Psoas muscle (tissue), 8 donors: ENCODE measurements at places on chromosomes 7 and 10. TPM values are rescaled to one million over a fixed set of nuclear protein-coding genes. Genes with fewer than 3 reads are reported as not detected.

GRCh38 chr7:95501261-95501832 is 15.6 kb downstream of the ASB4 start:
- DNase-seq = no peak

ALDH18A1 gene
- total RNA-seq = 7.8 TPM

GRCh38 chr10:83935339-83935736 is 204.0 kb upstream of the GHITM start:
- DNase-seq = no peak

BHLHA15 gene
- not detected for total RNA-seq

DNA sequence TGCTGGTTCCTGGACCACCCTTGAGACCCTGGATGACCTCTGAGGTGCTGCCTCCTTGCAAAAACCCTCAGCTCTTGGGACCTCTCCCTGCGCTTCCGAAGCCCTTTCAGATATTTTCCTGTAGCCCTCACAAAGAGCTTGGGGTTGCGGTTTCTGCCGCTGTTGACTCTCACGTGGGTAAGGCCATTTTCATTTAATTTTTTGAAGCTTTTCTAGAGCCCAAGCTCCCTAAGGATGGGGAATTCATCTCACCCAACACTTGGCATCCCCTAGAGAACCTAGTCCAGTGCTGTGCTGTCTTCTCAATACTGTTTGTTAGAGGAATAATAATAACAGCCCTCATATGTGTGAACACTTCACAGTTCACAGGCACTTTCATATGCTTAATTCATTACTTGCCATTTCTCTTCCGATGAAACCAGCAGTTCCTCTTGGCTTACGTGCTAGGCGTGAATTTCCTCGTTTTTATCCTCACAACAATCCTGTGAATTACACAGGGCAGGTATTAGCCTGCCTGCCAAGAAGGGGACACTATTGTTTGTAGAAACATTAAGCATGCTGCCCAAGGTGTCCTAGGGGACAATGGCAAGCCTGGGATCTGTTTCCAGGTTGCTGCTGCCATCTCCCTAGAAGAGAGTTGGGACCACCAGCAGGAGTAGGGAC is 71.6 kb upstream of the CTBP2 start:
- no peak for DNase-seq

SFTPA1 gene
- total RNA-seq = 1.1 TPM

GRCh38 chr7:137354961-137355360 is 11.4 kb upstream of the PTN start:
- DNase-seq = no peak

- DNase-seq = no peak
Measured at GRCh38 chr10:17675638-17676037, 31.7 kb downstream of the STAM start.

DNA sequence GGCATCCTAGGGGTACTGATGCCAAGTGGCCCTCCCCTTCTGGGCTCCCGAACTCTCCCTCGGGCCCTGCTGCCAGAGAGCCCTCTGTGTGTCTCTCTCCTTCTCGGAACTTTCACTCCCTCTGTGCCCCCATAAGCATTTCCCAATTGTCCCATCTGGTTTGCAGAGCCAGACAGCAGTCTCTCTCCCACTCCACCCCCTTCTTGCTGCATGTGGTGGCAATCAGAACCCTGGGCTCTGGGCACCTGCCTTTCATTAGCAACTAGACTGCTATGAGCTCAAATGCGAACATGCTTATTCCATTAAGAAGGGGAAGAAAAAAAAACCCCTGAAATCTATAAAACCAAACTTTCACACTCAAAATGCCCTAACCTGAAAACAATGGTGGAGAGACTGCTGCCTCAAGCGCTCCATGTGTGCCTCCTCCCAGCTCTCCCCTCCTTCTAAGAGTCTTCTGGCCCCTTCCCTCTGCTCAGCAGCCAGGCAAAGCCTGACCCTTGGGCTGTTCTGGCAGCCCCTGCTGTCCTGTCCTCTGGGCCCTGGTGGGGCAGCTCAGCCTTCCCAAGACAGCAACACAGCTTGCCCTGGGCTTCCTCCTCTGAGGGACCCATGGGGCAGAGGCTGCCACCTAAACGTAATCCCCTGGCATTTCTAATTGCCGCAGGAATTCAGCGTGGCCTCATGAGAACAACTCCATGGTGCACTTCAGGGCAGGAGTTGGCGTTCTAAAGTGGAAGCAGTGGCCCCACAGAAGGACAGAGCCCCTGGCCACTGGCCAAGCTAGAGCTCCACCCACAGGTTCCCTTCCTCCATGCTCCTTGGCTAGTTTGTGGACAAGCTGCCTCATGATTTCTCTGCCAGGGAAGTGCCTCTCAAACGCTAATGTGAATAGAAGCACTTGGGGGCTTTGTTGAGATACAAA is 415.4 kb downstream of the PLXNA4 start:
- DNase-seq = peak; percentile 71

DNA sequence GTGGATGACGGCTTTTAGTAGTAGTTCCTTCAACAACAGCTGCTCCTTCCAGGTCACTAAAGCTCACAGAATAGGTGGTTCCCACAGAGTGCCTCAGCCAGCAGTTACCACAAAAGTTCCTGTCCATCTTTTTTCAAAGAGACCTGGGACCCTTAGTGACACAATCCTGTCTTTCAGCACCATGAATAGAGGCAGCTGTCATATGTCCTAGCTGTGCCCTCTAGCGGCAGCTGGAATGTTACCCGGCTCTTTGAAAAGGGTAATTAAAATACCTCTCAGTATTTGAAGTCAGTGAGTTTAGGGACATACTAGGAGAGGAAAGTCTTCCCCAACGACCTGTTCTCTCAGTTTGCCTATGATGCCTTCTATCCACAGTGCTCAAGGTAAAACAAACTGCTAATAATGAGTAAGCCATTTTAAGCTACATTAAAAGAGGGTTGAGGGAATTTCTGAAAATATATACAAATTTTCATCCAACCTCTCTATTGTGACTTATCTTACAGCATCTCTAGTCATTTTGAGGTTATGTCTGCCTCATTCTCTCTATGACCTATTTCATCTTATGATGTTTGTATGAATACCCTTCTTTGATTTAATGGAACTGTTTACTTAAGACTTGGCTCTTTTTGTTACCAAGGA is 290.8 kb downstream of the NXPH1 start:
- no peak for DNase-seq

PRXL2A gene
- total RNA-seq = 47.0 TPM

- DNase-seq = no peak
Measured at GRCh38 chr7:68571286-68571685, 1027.0 kb upstream of the AUTS2 start.

CHST12 gene
- total RNA-seq = 6.6 TPM

- DNase-seq = no peak
Measured at GRCh38 chr10:1171586-1171985, 115.4 kb downstream of the WDR37 start.

NME8 gene
- total RNA-seq = not detected

DNA sequence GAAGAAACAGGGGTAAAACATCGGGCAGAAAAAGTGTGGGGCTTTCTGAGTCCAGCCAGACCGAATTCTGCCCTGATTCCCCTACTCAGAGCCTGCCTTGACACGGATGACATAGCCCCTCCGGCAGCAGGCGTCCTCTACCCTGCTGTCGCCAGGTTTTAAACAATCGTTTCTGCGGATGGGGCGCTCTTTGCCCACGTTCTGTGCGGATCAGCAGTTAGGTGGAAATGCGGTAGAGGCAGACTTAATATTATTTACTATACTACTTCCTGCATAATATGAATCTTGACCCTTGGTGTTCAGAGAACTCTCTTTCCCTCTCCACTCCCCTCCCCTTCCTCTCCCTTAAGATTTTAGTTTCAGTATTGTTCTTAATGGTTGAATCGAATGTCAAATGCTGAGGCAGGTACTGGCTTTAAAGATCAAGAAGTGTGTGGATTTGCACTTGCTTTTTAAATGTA is 2.4 kb downstream of the GATA3 start:
- DNase-seq = peak; percentile 39

DNA sequence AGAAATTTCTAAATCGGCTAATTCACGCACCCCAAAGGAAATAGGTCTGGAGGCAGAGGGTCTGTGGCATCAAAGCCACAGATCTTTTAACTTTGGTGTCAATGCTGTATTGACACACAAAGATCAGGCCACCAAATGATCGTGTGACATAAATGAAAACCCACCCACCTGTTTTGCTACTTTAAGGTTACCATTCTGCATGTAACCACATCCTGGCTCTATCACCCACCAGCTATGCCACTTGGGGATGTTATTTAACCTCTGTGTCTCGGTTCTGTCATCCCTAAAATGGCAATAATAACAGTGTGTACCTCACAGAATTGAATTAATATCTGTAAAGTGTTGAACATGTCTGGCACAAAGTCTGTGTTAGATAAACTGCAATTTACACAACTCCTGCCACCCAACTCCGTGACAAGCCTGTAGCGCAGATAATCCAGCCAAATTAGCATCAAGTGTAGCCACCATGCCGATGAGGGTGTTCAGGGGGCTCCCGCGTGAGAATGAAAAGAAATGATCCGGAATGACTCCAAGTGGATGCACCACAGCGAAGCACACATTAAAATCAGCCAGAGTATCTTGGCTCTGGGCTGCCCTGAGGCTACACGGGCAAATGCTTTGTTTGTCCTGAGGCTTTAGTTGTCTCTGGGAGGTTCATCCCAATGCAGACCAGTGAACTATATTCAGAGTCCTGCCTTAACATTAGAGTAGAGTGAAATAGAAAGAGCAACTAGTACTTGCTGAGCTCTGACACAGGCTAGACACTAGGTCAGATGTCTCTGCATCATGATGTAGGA is 158.4 kb upstream of the NEBL start:
- no peak for DNase-seq

- DNase-seq = no peak
Measured at GRCh38 chr7:70214071-70214470, 615.8 kb downstream of the AUTS2 start.

DNA sequence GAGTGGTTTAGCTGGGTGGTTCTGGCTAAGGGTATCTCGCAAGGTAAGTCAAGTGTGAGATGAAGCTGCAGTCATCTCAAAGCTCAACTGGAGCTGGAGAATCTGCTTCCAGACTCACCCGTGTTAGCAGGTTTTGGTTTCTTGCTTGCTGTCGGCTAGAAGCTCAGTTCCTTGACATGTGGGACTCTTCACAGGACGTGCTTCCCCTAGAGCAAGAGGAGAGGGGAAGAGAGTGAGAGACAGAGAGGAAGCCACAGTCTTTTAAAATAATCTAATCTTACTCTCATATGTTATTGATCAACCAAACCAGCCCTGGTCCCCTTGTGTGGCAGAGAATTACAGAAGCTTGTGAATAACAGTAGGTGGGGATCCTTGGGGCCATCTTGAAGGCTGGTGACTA is 199.5 kb downstream of the REEP3 start:
- DNase-seq = no peak

RADIL gene
- total RNA-seq = 2.9 TPM

DNA sequence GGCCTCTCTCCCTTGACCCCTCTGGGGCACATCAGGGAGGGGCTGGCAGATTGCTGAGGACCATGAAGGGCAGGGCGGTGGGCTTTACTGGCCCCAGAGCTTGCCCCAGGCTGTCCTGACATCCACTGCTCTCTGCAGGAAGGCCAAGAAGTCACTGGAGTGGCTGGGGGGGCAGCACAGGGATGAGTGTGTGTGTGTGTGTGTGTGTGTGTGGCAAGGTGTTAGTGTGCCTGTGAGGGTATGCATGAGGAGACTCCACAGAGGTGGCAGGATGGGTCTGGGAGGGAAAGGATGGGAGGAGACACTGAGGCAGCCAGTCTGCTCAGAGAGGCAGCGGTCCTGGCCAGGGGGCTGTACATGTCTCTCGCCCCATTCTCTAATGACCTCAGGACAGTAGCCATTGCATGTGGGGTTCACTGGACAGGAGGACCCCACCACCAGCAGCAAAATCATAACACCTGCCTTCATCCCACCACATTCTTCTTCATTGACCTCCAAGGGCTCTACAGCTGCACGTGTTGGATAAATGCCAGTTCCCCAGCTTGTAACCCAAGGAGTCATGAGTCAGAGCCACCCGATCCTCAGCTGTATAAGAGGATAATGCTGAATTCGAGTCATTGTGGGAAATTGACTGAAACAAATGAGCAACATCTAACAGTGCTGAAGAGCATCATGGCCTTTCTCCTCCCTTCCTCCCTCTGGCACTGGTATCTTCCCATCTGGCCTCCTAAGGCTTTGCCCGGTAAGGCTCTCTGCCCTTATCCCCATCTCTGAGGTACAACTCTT is 720.5 kb downstream of the GRID1 start:
- DNase-seq = no peak

- no peak for DNase-seq
Measured at GRCh38 chr7:24422441-24423010, 138.5 kb downstream of the NPY start.

- peak; percentile 19 for DNase-seq
Measured at GRCh38 chr10:108911814-108912541, 1011.3 kb downstream of the XPNPEP1 start.

DNA sequence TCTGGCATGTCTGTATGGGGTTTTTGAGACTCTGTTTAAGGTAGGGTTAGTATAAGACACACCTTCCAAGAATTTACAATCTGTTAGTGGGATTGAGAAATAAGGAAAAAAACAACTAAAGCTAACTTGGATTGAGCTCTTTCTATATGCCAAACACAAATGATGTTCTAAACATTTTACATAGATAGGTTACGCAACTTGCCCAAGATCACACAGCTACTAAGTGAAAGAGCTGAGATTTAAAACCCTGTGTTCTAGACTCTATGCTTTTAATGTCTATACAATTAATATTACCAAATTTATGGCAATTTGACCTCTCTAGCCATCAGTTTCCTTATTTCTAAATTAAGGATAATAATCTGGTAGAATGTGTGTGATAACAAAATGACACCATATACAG is 1056.2 kb downstream of the LRMDA start:
- no peak for DNase-seq

CACNB2 gene
- 0.71 TPM for total RNA-seq

DNA sequence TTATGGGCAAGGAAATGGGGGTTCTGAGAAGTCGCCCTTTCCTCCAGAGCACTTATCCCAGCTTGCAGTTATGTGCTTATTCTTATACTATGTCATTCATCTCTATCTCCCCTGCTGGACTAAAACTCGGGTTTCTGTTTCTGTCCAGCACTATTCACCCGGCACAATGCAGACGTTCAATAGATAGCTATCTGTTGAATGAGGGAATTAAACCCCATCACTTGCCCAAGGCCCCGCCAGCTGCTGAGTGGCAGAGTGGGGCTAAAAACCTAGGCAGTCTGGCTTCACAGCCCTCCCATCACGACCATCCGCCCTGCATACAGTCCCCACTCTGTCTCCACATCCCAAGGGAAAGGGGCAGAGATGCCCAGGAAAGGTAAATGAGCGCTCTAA is 5.4 kb downstream of the SLIT1 start:
- DNase-seq = no peak

DNA sequence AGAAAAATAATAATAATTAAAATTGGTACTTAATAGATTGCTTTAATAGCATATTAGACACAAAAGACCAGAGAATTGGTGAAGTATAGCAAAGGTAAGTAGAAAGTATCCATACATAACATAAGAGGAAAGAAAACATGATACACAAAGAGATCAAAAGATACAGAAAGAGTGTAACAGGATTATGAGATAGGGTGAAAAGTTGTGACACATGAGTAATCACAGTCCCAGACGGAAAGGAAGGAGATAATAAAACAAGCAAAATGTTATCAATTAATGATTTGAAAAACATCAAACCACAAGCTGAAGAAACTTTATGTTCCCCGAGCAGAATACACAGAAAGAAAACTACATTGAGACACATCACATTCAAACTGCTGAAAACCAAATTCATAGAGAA is 10.5 kb downstream of the TCAF1 start:
- no peak for DNase-seq

ENO4 gene
- not detected for total RNA-seq

GRCh38 chr10:13347043-13347499 is 1.0 kb downstream of the SEPHS1 start:
- peak; percentile 39 for DNase-seq
